ENCODE measurements at places on chromosomes 7 and 10.

- no peak for DNase-seq
Observed at GRCh38 chr7:138328215-138328614, 131.8 kb upstream of the TRIM24 start.

DNA sequence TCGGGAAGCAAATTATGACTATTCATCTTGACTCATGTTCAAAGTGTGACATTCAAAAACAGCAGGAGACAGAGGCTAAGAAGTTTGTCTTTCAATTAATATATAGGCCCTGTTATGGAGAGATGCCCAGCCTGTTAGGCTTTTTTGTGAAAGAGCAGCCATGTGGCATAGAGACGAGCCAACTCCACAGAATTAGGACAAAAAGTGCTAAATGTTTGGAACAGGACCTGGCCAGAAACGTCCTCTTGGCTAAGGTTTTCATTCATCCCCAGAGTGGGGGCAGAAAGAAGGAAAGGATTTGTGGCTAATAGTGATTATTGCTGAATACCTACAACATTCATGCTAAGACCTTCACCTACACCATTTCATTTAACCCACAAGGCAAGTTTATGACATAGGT is 324.7 kb upstream of the NPVF start:
- DNase-seq = no peak

- DNase-seq = no peak
Observed at GRCh38 chr10:124019886-124020797, 73.3 kb downstream of the CHST15 start.

GRCh38 chr7:116210345-116211005 is at the start of gene TES:
Gene TES, plus strand, starts transcription at chr7:116210539. Its CDS starts 169 bp downstream, at chr7:116210708.
- DNase-seq = no peak

DNA sequence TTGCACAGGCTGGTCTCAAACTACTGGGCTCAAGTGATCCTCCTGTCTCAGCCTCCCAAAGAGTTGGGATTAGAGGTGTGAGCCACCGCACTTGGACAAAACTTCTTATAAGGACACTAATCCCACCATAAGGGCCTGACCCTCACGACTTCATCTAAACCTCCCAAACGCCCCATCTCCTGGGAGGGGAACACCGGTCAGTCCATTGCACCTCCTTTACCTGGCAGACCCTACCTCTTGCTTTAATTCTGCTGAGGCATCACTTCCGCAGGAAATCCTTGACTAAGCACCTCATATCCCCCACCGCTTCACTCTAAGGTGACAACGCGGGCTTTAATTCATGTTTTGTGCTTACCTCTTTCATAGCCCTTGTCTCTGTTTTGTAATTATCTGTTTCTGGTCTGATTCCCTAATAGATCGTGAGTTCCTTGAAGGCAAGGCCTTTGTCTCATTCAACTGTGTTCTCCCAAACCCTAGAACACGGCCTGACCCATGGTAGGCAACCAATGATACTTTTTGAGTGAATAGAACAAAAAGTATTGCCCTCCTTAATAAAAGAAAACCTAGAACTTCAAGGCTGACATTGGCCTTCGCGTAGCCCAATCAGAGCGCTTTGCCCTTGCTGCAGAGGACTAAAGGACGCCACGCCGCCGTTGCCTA is 481 bp upstream of the ZNF862 start:
- DNase-seq = no peak

DNA sequence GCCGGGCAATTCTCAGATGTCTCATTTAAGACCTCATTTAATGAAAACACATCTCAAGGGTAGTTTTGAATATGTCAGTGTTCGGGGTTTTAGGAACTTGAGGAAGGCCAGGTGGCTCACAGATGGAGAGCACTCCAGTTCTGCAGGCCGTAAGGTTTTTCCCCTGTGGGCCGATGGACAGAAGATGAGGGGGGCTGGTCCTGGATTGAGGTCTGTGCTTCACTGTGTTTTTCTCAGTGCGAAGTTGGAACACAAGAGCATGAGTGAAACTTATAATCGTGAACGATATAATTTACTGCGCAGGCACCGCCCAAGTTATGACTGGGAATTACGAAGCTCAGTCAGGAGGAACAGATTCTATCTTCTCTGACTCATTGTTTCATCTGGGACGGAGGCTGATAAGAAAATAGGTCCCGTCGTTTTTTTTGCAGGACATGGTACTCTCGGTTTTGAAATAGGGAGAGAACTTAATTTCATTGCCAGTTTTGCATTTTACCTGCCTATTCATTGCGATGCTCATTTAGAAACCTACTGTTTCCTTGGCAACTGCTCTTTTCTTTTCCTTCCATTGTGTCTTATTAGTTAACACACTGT is 591.0 kb upstream of the PFKP start:
- DNase-seq = no peak

DNA sequence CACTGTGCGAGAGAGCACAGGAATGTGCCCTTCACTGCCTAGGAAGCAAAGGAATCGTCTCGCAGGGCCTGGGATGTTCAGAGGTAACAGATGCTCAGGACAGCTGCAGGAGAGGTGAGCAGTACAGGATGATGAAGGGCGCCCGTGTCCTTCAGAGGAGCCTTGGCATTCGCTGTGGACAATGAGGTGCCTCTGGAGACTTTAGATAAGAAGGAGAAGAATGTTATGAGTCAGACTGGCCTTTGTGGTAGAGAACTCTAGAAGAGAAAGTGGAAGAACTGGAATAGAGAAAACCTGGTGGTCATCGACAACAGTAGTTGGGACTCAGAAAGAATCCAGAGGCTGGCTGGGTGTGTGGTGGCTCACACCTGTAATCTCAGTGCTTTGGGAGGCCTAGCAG is 64.4 kb upstream of the LEP start:
- DNase-seq = no peak

- DNase-seq = peak; percentile 92
Observed at GRCh38 chr7:94697035-94697974, 41.4 kb upstream of the SGCE start.

DNA sequence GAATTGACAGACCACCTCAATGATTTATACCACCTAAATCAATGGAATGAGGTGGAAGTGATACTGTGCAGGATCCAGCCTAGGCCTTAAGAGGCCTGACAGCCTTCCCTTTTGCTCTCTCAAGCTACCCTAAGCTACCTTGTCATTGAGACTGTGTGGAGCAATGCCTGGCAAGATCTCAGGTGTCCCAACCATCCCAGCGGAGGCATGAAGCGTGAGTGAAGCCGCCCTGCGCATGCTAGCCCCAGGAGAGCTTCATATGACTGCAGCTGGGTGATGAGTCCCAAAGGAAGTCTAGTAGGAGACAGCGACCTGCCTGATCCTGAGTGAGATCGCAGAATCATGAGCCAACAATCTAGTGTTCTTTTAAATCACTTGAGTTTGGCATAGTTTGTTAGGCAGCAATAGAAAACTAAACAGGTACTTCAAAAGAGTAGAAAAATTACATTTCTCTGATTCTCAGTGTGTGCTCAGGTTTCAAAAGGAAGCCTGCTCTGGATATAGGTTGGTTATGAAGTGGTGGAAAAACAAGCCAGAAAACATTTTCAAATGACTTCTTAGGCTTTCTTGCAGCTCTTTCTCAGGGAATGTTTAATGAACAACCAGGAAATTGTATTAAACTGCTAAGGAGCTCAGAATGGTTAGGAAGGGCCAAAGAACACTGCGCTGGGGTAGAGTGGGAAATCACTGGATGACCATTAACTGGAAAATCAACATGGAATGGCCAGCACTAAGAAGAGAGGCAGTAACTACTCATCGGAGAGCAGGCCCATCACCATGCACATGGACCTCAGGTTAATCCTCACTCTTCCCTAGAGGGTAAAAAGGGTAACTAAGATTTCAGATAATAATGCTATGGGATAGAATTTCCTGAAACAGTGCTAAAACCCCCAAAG is 535.2 kb downstream of the PHTF2 start:
- no peak for DNase-seq

DNA sequence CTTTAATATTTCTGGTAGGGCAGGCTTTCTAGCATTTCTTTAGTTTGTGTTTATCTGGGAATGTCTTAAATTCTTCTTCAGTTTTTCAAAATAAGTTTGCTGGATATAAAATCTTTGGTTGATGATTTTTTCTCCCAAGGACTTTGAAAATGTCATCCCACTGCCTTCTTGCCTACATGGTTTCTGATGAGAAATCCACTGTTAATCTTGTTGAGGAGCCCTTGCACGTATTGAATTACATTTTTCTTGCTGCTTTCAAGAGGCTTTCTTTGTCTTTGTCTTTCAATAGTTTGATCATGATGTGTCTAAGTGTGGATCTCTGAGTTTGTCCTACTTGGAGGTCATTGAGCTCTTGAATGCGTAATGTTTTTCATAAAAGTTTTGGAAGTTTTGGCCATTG is 66.0 kb downstream of the CASD1 start:
- no peak for DNase-seq

DNA sequence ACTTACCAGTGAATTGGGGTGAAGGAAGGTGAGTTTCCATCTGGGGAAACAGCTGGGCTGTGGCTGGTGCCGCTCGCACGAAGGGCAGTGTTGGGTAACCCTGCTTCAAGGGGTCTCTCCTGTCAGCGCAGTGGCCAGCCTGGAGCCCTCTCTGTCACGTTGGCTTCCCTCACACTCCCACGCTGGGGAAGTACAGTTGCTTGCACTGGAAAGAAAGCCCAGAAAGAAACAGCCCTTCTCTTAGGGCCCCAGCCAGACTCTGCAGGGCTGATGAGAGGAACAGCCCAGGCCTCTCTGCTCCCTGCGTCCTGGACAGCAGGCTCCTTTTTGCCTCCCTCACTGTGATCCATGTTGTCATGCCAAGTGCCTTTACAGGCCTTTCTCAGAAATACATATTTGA is 40.3 kb upstream of the TRIM8 start:
- DNase-seq = no peak

DNA sequence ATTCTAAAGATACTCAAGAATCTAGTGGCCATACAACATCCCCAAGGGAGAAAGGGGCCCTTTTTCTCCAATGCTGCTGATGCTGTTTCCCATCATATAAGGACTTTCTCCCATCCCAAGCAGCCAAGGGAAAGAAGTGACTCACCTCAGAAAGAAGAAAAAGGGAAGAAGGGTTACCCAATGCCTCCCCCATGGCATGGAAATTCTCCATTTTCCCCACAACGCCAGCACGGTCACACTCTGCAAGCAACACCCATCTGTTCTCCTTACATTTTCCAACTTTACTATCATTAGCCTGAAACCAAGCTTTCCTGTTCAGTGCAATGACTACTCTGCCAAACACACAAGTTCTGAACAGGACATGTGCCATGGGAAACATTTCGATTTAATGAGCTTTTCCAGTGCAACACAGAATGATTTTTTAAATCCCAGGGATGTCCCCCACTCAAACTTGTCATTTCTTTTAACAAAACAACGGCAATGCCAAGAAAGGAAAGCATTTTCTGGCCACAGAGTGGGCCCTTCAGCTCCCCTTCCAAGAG is 67.9 kb downstream of the PTPRN2 start:
- DNase-seq = no peak

DNA sequence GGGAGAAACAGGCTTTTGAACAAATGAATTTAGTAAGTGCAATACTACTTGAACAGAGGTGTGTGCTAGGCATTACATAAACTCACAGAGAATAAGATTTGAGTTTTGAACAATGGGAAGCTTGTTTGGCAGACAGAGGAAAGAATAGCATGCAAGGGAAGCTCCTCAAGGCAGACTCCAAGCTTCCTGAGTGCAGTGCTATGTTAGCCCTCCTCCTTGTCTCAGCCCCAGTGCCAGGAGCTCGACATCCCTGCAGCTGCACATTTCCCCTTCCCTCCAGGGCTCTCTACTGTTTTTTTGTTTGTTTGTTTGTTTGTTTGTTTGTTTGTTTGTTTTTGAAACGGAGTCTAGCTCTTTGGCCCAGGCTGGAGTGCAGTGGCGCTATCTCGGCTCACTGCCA is 237.5 kb downstream of the IPMK start:
- DNase-seq = no peak
